ENCODE measurements at places on chromosomes 7 and 10.

- DNase-seq, result no peak
Measured at GRCh38 chr7:40175725-40176510, 41.1 kb downstream of the SUGCT start.

GRCh38 chr7:103686763-103687162 lies 240.8 kb upstream of the SLC26A5 start:
- no peak for DNase-seq

DNA sequence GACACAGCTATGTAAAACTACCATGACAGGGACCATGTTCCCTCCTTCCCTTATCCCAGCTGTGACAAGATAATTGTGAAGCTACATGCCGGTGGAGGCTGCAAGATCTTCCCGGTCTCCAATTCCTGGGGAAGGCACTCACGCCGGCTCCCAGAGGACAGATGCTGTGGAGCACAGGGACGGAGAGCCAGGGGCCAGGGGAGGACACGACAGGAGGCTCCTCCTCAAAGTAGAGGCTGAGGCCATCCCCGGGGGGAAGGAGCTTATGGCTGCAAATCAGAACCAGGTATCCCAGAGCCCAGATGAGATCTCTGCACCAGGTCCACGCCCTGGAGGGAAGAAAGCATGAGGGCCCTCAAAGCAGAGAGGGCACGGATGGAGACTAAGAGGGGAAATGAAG lies 286.2 kb downstream of the TCERG1L start:
- no peak for DNase-seq

DNA sequence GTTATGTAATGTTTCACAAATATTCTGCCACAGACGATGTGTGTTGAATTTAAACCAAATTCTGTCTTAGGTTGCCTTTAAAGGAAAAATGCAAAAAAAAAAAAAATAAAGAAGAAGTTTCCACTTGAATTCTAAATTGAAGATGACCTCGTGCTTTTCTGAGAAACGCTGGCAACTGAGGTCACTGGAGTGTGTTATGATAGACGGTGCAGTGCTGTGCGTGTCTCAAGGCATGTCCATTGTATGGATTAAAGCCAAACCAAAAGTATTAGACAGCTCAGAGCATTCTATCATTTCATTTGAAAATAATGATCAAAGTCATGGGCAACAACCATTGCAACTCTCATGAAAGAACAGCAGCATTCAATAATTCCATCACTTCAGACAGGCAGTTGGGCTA lies 483.9 kb downstream of the GRM8 start:
- DNase-seq, result no peak

DNA sequence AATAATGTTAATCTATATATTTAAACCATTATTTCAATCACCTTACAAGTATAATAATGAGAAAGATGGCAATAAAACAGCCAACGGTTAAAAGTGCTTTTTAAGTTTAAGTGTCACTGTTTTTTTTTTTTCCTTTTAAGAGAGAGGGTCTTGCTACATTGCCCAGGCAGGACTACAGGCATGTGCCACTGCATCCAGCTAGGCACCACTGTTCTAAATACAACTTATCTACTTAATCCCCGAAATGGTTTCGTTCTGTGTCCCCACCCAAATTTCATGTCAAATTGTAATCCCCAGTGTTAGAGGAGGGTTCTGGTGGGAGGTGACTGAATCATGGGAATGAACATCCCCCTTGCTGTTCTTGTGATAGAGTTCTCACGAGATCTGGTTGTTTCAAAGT lies 49.7 kb downstream of the TNPO3 start:
- no peak for DNase-seq

GRCh38 chr10:34116220-34116641 lies 698.9 kb downstream of the PARD3 start:
- no peak for DNase-seq

DNA sequence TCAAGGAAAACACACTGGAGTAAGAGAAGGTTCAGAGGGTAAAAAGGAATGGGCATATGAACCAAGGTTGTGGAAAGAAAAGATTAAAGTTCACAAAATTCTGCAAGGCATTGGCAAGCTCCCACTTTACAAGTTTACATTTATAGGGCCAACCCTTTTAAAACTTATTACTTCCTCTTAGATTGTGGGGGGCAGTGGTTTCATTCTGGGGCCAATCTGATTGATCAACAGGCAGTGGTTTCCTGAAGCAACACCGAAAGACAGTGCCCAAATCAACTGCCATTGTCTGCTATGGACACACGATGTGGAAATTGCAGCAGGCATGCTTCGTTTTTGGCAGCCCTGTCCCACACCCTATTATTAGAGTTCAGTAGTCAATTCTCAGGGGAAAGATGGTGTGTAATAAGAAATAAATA lies 154.0 kb downstream of the SGMS1 start:
- no peak for DNase-seq

DNA sequence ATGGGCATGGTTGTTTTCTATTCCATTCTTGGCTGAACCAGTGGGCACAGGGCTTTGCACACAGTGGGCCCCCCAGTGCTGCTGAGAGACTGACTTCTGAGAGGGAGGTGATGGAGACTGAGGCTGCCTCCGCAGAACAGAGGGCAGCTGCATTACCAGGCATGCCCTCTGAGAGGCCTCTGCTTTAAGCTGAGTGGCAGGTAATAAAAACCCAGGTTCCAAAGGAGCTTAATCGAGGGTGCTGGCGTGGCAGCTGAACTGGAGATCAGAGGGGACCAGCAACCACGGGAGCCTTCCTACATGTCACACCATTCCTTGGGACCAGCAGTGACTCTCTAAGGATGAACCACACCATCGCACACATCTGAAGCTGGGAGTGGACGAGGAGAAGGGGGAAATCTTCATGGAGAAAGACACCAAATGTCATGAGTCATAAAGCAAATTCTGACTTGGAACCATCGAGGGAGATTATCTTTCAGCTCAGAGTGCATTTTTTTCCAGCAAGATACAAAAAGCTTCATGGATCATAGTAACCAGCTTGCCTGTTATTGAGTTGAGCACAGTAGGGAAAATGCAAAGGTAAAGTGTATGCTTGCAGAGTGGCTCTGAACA lies 24.6 kb downstream of the HIPK2 start:
- no peak for DNase-seq

DNA sequence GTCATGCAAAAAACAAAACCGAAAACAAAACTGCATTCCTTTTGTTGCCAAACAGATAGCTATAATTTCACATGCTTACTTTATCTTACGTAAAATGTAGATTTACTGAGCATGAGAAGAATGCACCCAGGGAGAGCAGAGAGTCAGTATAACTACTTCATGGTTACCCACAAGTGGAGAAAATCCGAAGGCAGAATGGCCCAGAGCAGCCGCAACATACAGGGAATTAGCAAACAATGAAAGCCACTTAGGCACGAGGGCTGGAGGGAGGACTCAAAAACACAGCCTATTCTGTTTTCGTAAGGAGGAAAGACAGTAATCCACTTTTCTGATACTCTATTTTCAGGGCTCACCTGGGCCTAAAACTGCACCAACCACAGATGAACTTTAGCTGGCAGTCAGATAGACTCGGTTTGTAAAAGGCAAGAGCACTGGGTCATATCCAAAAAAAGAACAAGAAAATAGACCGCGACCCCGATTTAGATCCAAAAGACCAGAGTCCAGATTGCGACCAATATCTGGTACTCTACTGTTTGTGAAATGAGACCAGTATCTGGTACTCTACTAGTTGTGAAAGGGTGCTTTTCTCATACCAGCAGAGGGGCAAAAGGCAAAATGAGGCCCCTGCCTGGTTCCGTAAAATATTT lies 1.3 kb downstream of the ITPRIP start:
- DNase-seq, result no peak

GRCh38 chr7:16210171-16210570 lies 211.2 kb downstream of the CRPPA start:
- no peak for DNase-seq

DNA sequence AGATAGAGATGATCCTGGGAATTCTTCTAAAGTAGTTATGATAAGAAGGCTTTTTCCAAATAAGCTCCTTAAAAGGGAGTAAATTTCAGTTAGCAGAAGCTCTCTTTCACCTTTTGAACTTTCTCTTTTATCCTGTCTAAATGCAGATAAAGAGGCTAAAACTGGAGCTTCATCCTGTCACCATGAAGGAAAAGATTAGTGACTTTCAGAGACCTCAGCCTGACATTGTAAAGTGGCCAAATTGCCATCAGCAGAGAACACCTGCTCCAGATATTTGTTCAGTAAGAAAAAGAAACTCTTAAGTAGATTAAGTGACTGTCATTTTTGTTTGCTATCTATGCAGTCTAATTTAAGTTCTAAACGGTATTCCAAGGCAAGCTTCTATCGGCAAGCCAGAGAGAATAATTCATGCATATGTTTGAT lies 18.3 kb downstream of the VWDE start:
- no peak for DNase-seq

DNA sequence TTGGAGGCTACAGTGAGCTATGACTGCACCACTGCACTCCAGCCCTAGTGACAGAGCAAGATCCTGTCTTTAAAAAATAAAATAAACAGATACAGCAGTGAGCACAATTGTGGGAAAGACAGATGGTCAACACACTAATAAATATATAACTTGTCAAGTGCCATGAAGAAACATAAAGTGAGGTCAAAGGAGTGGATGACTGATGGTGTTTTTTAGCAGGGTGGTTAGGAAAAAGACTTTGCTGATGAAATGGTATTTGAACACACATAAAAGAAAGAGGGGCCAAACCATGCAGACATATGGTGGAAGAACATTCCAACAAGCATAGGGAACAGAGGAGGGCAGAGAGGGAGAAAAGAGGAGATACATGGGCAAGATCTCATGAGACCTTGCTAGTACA lies 392.7 kb upstream of the AUTS2 start:
- DNase-seq, result no peak

DNA sequence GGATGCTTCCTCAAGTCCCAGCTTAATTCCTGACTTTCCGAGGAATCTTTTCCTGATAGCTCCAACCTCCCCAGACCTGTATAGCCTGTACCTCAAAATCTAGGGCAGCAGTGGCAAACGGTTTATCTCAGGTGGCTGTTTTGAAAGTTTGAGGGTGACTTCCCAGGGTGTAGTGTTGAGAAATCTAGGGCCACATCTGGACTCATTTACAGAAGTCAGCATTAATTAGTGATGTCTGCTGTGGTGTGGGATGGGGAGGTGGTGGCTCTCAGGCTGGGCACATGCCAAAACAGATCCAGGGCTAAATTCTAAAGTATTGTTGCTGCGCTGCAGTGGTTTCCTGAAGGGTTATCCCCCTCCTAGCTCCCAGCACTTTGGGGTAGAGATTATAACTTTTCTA lies 38.0 kb downstream of the UNC5B start:
- no peak for DNase-seq

GRCh38 chr7:96354881-96355280 lies 33.0 kb upstream of the SLC25A13 start:
- DNase-seq, result no peak

DNA sequence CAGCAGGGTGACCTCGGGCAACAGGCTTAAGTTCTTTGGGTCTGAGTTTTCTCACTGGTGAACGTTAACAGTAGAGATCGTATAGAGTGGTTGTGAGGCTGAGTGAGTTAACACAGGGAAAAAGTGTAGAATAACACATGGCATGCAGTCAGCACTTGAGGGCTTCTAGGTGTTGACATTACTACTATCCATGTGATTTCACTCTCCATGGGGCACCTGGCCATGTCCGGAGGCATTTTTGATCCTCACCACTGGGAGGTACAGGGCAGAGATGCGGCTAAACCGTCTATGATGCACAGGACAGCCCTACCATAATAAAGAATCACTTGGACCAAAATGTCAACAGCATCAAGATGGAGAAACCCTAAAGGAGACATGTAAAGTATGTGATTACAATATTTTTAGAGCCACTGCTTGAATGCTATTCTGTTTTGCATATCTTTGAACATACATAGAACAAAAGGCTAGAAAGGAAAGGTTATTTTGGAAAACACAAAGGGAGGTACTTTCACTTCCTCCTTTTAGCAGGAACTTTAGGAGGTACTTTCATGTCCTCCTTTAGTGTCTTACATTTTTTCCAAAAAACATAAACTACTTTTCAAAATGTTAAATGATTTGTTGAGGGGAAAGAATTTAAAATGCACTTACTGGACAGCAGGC lies 44.3 kb downstream of the NOD1 start:
- DNase-seq, result no peak

DNA sequence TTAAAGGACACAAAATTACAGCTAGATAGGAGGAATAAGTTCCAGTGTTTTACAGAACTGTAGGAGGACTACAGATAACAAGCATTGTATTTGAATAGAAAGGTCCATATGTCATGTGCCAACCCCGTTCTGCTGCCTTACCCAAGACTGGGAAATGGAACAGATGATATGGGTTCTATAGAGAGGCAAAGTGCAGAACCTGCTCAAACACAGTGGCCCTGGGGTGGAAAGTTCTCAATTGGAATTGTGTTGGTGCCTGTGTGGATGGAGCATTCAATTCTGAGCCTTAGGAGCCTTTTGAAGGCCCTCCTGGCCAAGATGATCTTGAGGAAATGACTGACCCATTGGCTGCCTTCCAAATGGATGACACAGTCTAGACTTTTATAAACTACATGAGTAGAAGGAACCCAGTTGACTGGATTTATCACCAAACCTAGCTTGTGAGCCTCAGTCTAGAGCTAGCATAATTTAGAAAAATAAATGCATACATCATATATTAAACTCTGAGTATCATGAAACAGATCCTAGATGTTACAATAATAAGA lies 4.1 kb upstream of the PRSS1 start:
- DNase-seq, result no peak

DNA sequence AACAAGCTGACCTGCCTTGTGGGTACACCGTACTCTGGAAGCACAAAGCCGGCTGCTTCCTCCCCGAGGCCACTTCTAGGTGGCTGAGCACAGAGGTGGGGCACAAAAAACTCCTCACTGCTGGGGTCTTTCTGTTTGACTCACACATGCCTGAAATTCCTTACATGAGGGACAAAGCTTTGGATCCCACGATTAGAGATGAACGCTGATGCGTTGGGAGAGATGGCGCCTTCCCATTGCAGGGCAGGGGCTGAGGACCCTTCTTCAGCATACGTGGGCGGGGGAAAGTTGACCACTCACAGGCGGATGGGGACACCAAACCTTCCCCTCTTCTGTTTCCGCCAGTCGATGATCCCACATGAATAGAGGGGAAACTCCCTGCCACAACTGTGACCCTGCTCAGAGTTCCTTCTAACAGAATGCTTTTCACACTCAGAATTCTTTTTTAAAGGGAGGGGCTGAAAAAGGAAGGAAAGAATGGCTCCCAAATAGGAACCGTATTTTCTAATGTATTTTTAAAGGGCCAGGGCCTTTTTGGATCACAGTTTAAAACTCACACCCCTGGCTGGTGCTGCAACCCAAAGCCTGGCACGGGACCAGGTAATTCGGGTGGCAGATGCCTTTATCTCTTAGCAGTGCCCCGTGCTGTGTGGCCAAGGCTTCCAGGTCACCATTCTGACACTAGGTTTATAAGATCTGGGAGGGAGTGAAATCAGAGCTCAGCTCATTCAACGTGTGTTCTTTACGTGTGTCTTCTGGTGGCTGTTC lies 134.0 kb downstream of the PRKAG2 start:
- no peak for DNase-seq
